ENCODE measurements at places on chromosomes 6 and 20.

- no peak for DNase-seq
Observed at GRCh38 chr6:10759884-10760329, 12.3 kb downstream of the TMEM14B start.

DNA sequence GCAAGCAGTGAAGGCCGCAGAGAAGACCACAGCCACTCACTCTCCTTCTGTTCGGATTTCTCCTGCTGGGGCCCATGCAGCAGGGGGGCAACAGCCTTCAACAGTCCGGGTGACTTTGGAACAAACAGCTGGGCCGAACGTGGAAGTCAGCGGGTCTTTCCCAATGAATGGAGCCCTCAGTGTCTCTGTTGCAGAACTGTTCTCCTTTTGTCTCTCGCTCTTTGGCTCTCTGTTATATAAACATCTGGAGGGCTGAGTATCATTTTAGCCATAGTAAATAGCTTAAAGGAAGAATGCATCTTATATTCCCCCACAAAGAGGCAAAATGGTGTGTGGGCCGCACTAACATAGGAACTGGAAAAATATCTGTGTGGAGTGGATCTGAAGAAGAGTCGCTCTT, 136.7 kb upstream of the RALGAPA2 start:
- peak; percentile 81 for DNase-seq

- no peak for DNase-seq
Observed at GRCh38 chr6:167962711-167963110, 34.8 kb upstream of the KIF25 start.

DNA sequence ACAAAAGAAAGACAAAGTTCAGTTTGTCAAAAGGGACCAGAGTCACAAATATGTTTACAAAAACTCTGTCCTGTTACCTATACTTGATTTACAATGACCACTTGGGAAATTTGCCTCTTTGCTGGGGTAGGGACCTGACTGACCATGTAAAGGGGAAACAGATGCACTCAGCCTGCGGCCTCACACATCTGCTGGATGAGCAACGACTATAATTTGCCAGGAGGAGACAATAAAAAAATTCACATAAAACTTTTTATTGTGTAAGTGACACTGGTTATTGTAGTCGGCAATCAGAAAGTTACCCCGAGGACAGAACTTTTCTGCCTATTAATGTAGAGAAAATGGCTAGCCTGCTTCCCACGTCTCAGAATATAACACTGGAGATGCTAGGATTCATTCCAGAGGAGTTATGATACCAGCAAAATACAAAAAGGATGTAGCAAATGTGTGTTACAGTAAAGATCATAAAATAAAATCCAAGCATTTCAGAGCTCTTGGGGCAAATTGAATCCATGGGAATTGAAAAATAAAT, 415.4 kb upstream of the SPTLC3 start:
- DNase-seq = no peak

GRCh38 chr6:15995493-15995892, 133.4 kb upstream of the MYLIP start:
- no peak for DNase-seq

DNA sequence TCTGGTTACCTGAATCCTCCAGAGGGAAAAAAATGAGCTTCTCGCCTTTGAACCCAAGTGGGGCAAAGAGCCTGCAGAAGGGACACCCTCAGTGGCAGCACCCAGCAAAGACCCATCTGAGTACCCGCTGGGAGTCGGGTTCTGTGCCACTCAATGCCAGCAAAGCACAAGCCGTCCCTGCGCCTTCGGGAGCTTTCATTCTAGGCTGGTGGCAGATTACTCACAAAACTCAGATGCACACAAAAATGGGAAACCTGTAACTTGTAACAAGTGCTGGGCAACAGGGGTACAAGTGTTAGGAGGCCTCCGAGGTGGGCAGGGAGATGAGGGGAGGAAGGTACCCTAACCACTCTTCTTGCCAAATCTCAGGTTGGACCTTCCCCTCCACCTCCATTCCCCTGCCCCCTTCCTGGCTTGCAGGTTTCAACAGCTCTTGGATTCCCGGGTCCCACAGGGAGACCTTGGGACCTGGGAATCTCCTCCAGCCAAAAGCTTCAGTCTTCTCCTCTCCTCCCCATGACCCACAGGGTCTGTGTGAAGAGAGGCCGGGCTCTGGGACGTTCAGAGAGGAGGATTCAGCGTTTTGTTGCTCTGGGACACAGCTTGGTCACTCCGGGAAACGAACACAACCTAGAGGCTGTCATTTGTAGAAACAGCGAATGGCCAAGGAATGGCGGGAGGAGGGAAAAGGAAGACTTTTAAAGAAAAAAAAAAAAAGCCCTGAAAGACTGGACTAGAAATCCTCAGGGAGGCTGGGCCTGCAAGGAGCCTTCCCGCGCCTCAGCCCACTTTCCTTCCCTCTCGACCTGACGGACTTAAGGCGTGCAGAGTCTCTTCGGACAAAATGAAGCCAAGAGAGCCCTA, 1.2 kb upstream of the PARD6B start:
- DNase-seq = no peak

GRCh38 chr20:63733117-63733516, 3.3 kb upstream of the LIME1 start:
- no peak for DNase-seq

GRCh38 chr20:9311132-9311531, 203.3 kb upstream of the LAMP5 start:
- DNase-seq = no peak

DNA sequence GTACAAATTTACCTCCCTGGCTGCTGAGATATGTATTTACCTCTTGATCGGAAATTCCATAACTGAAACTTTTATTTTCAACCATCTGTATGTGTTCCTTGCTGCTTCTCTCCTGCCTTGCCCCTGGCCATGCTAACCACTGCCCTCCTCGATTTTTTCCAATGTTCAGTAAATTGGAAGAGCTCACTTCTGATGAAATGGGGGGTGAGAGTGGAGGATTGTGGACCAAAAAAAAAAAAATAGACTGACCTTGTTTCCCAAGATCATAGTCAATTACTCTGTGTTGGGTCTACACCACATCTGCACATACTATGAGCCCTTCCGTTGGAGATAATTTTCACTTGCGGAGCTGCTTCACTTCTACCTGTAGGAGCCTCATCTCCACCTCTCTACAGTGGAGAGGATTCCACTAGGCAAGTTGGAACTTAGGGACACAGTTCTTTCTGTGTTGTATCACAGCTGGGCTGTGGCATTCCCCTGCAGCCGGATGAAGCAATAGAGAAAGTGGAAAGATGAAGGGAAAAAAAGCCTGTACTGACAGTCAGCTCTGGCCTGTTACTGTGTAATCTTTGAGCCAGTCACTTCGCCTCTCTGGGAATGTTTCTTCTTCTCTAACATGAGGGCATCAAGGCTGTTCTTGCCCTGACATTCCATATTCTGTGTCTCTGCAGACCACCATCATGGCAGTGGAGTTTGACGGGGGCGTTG, 1.6 kb downstream of the PSMB9 start:
- DNase-seq = no peak

- no peak for DNase-seq
Observed at GRCh38 chr6:155418017-155418761, 37.5 kb downstream of the NOX3 start.

DNA sequence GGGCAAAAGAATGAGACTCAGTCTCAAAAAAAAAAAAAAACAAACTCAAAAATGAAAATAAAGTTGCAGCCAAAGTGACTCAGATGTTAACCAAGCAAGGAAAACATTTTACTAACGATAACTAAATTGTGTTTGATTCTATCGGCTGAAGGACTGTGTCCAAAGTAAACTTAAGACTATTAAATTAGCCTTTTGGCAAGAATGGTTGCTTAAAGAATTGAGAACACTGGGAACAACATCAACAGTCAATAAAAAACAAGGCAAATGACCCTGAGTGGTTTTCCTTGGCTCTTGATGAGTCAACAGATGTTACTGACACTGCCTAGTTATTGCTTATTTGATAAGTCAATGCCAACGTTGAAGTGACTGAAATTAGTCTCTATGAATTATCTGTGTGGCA, 36.7 kb downstream of the POU3F2 start:
- DNase-seq = no peak

- no peak for DNase-seq
Observed at GRCh38 chr6:73558624-73559398, 38.0 kb upstream of the EEF1A1 start.

GRCh38 chr20:45011108-45011526, 44.8 kb downstream of the STK4 start:
- peak; percentile 88 for DNase-seq

DNA sequence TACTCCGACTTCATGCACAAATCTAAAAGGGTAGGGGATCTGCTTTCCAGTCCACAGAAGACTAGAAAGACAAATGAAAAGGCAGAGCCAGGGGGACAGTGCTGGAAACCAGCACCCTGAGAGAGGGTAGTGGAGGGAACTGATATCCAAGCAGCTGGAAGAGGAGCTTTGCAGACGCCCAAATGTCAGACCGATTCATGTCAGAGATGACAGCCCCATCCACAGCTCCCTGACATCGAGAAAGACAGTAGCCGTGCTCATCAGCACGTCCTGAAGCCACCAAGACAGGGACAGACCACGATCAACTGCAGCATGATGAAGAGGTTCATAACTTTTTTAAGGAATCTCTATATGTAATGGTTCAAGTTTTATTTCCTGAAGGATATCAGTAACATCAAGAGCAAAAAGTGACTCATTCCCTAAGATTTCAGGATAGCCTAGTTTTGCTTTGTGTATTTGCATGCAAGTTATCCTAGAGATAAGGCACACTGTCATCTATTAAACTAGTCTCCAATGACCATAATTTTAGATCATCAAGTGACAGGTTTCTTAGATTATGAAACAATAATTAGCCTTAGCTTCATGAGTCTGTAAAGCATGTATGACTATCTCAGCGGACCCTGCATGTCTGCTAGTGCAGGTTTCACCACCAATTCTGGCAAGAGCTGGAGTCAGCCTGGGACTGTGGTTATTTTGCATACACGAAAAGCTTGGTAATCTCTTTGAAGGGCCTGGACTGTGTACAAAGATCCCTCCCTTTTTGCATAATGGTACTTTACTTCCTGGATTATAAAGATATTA, 43.0 kb downstream of the PRDM1 start:
- no peak for DNase-seq

GRCh38 chr6:155510879-155511278, 55.2 kb upstream of the NOX3 start:
- DNase-seq = no peak

GRCh38 chr6:7859591-7859990, 51.0 kb downstream of the TXNDC5 start:
- DNase-seq = no peak

GRCh38 chr20:23111307-23111943, 25.3 kb upstream of the CD93 start:
- DNase-seq = no peak
